ENCODE measurements at places on chromosomes 2 and 18. TPM values are rescaled to one million over a fixed set of nuclear protein-coding genes. Genes with fewer than 3 reads are reported as not detected.

TGFA gene
- 6.6 TPM for total RNA-seq

BCL11A gene
- total RNA-seq, result 4.5 TPM

ZC3H15 gene
- total RNA-seq, result 104 TPM

IL1RN gene
- total RNA-seq, result not detected

MAPK4 gene
- total RNA-seq, result 0.17 TPM

MPPE1 gene
- 10.5 TPM for total RNA-seq

DNA sequence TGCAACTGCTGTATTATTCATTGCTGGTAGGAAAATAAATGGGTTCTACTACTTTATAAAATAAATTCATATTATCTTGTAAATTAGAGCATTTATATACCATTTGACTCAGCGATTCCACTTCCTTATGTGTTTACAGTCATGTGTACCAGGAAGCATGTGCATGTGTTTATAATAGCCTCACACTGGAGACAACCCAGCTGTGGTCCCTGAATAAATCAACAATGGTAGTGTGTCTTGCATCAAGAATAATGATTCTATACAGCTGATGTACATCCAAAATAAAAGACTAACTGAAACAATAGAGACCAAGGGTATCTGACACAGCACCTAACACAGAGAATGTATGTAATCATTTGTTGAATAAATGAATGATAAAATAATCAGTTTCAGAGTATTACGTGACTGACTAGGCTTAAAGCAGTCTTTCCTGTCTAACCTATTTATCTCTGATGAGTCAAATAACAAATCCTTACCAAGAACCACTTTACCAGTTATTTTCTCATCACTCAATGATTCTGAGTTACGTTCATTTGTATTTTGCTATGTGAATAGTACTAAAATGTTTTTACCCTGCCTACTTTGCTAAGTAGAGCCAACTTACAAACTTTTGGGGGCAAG lies 216.8 kb downstream of the UBE2E3 start:
- no peak for DNase-seq

- DNase-seq, result no peak
Observed at GRCh38 chr2:12479065-12479601, 237.6 kb upstream of the TRIB2 start.

- DNase-seq, result peak; percentile 9
Observed at GRCh38 chr2:56248965-56249742, 65.4 kb downstream of the CCDC85A start.

- DNase-seq, result no peak
Observed at GRCh38 chr2:198774576-198774975, 683.2 kb downstream of the SATB2 start.

GRCh38 chr2:198375083-198375410 lies 570.7 kb downstream of the PLCL1 start:
- no peak for DNase-seq
